Motor neuron (in vitro differentiated cells): ENCODE measurements at places on chromosomes 3 and 15. TPM values are rescaled to one million over a fixed set of nuclear protein-coding genes. Genes with fewer than 3 reads are reported as not detected.

DNA sequence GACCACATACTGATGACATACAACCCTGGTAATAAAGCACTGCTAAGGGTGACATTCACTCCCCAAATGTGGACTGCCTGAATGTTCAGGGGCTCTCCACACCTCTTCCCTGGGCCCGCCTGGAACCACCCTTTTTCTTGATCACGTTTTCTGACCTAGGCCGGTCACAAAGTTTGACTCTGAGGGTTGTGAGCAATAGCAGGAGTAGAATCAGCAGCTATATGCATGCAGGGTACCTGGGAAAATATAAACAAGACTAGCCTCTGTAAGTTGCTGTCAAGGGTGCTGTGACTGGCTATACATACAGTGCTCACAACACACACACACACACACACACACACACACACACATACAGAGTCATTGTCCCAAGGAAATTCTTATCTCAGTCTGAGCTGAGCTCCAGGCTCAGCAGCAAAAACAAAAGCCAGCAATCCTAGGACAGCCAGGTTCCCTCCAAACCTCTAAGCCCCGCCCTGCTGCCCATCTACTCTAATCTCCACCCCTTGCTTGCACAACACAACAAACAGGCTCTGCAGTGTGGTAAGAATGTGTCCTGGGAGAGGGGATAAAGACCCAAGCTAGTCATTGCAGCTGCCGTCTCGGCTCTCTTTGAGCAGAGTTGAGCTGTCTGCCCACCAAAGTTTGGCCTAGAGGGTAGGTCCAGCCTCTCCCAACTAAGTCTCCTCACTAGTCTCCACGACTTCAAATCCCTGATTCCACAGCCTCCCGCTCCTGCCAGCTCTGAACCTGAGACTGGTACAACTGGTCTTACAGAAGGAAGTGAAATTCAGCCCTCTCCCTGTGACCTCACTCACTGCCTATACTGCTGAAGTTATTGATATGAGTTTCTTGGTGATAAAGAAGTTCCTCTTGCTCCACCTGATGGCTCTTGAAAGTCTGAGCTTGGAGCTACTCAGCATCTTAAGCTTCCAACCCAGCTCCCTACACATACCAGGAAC lies 2.2 kb downstream of the BMF start:
- no peak for ATAC-seq

DNA sequence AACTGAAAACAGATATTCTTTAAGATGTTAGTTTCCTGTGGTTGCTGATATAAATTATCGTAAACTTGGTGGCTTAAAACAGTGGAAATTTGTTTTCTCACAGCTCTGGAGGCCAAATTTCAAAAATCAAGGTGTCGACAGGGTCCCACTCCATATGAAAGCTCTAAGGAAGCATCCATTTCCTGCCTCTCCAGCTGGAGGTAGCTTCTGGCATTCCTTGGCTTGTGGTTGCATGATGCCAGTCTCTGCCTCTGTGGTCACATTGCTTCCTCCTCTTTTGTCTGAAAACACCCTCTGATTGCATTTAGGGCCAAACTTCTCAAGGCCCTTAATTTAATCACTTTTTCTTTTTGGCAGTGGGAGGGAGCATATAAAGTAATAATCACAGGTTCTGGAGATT lies 96.8 kb downstream of the PPM1L start:
- ATAC-seq: no peak

DNA sequence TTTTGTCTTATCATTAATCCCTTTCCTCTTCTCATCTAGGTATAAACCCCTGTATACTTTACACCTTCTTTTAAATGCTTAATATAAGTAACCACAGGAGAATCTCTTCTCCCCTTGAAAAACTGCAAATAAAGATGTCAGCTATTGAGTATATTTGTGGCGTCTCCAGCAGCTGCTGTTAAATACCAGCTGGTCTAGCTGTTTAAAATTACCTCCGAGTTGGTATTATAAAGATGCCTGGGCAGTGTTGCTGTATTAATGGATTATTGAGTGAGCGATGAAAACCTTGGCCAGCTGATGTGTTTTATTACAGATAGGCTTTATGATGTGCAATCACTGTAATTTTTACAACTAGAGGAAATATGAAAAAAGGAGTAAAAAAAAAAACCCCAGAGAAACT lies 388.1 kb downstream of the TBC1D5 start:
- no peak for ATAC-seq

NR2E3 gene
- 0.31 and 3.1 TPM in 2 replicates for total RNA-seq

GRCh38 chr3:25663347-25663868 lies 1.3 kb downstream of the TOP2B start:
- ATAC-seq: no peak

- ATAC-seq: no peak
Measured at GRCh38 chr3:130470126-130470525, 46.9 kb upstream of the COL6A6 start.

DNA sequence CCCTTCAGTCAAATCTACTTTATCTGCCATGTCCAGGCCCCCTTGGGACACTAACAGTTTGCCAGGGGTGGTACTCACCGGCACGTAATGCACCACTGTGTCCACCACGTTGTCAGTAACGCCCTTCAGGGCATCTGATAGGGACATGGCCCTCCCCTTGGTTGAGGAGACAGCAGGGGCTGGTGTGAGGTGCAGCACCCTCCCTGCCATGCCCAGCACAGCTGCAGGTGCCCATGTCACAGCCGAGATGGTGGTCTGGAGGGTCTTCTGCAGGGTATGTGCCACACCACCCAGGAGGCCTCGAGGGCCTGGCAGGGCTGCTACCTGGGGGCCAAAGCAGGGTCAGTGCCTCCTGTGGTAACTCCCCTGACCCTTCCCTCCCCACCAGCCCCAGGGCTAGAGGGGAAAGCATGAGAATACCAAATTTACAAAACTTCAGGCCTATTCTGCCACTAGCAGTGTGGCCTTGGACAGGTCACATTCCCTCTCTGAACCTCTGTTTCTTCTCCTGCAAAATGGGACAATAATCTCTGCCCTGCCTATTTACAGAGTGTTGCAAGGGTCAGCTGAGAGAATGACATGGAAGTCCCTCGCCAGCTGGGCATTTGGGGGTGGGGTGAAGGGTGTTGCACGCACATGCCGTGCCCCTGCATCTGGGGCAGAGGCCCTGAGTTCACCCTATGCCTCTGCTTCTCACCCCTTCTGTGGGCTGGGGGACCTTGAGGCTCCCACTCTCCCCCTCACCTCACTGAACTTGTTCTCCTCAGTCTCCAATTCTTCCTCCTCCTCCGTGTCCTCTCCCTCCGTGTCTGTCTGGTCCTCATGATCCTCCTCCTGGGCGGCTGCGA lies 11.8 kb upstream of the KIF7 start:
- ATAC-seq: no peak

GOLGA6L10 gene
- total RNA-seq: 0.75 and 1.0 TPM in 2 replicates

DNA sequence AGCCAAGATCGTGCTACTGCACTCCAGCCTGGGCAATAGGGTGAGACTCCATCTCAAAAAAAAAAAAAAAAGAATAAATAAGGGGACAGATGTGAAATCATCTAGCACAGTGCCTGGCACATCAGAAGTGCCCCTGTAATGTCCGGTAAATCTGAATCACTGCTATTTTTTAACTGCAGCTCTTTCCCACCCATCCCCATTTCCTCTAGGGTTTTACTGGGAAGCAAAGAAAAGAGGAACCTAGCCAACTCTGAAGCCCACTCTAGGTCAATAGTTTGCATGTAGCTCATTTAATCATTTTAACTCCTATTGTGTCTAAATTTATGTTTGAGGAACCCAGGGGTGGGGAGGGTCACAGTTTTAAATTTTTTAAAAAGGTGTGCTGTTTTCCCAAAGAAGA lies 26.0 kb downstream of the MAGI1 start:
- ATAC-seq: no peak

ABTB1 gene
- total RNA-seq: 2.5 and 2.9 TPM in 2 replicates

DNA sequence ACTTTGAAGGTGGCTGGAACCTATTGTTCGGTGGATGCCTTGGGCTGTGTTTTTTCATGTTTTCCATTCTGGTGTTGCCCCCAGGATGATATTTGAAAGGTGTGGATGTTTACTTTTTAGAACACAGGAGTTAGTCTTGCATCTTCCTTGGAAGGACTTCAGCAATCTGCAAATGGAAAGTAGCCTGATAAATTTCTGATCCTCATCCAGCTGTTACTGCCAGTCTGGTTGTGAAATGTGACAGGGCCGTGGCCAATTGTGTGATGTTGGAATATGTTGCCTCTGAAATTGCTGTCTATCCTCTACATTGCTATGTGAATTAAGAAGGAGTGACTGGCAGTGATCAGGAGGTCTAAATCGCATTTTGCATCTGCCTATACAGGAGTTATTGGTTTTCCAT lies 382.5 kb upstream of the C2CD4B start:
- no peak for ATAC-seq

ARNT2 gene
- 31.4 and 33.1 TPM in 2 replicates for total RNA-seq

JMJD7 gene
- total RNA-seq: 6.0 and 7.7 TPM in 2 replicates

CCR9 gene
- 0.39 and 0.63 TPM in 2 replicates for total RNA-seq

DNA sequence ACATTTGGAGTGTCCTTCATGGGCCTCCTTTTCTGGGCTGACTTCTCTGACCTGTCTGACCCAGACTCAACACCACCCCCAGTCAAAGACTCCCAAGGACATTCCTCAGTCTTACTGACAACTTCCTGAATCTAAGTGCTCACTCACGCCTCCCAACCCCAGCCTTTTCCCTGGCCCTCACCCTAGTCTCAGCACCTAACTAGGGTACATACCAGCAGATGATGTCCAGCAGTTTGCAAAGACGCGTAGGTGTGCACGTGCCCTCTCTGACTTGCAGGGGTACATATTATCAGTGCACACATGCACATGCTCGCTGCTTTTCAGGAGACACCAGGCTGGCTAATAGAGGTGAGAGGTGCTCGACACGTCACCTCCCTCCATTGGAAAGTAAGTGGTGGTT lies 38.7 kb upstream of the SLCO2A1 start:
- ATAC-seq: no peak

RETNLB gene
- 1.4 TPM in 1 of 2 replicates, not detected in the other for total RNA-seq

HDC gene
- total RNA-seq: 0.13 TPM in 1 of 2 replicates, not detected in the other

FES gene
- 2.2 and 3.2 TPM in 2 replicates for total RNA-seq
